ENCODE measurements at places on chromosomes 7 and 10.

GRCh38 chr10:122855745-122856144 is 10.1 kb upstream of the CUZD1 start:
- DNase-seq: no peak

DNA sequence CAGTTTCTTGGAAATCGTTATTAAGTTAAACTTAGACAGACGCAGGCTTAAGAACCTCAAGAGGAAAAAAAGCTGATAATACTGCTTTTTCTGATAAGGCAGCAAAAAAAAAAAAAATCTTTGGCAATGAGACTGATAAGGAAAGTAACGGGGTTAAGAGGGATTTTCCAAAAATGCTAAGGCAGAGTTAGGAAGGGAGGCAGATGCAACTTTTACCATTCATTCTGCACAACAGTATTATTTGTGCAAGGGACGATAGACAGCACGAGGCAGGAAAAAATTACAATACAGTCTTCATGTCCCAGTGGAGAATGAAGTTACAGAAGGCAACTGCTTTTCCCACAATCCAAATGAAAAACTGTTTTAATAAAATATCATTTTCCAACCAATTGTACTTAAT is 194.0 kb downstream of the DOCK4 start:
- DNase-seq: no peak

- no peak for DNase-seq
Measured at GRCh38 chr7:20219446-20220292, 2.5 kb upstream of the MACC1 start.

- no peak for DNase-seq
Measured at GRCh38 chr7:76283254-76284159, 19.0 kb upstream of the HSPB1 start.

GRCh38 chr10:43781480-43782361 is 133.0 kb upstream of the ZNF32 start:
- no peak for DNase-seq

DNA sequence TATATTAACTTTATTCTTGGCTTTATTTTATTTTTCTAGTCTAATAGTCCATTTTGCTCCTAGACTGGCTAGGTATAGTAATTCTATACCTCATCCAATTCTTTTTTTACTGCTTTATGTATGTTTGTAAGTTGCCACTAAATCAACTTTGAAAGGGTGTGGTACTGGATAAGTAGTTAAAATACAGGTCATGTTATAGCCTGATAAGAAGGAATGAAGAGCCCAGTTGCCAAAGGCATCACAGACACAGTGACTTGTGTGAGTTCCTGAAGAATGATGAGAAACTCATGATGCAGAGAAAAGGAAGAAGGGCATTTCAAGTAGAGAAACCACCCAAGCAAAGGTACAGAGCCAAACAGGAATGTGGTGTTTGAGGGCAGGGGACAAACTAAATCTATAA is 27.3 kb downstream of the NAPEPLD start:
- DNase-seq: no peak

GRCh38 chr7:36116347-36117202 is 36.5 kb upstream of the EEPD1 start:
- DNase-seq: no peak

DNA sequence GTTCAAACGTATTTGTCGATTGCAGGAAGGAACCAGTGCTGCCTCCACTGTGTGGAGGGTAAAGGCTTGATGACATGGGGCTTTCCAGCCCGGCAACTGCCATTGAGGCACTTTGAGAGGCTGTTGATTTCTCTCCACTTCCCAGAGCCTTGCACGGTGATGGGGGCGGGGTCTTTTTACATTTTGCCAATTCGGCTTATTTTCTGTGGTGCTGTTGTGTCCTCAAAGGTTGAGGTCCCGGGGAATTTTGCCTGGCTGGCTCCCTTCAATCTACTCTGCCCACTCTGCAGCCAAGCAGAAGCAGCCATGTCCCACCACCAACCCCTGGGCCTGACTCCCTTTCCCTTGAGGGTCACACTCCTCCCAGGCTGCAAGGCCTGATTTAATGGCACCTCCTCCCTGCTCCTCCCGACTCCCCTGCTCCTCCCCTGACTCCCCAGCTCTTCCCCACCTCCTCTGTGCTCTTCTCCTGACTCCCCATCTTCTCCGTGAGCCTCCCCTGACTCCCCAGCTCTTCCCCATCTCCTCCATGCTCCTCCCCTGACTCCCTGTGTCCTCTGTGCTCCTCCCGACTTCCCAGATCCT is 39.0 kb downstream of the OAT start:
- no peak for DNase-seq

DNA sequence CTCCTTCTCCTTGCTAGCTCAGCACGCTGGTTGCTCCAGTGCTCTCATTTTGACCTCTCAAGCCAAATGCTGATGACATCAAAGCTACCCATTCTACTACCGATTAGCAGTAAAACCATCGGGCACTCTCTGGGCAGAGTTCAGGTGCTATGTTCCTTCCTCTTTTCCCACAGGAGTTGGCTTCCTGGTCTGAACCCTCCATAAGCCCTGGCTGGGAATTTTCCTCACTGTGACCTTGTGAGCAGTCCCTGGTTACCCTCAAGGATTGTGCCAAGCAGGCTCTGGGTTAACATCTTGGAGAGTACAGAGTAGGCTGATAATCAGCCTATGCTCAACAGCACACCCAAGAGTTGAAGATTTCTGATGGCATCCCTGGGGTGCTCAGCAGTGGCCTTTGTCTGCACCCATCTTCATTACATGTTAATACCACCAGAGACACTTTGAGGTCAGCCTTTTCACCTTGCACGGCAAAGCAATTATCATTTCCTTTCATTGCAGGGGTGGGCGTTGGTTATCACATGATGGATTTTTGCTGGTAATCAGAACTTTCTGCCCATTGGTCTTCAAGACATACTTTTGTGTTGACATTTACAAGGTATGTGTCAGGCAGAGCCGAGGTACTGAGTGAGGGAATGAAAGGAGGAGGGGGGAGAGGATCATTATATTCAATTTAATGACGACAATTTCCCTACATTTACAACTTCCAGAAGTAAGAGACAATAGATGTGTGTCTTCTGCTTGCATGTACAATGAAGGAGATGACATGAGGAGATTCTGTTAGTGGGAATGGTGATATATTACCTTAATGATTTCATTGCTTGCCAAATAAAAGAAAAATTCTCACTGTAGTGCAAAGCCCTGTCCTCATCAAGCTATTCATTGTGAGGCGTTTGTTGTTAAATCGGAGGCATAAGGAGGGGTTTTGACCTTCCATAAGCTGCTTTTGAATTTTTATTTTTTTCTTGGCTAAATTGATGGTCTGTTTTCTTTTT is 452.0 kb downstream of the LRMDA start:
- DNase-seq: no peak

- no peak for DNase-seq
Measured at GRCh38 chr7:22723181-22723601, 3.8 kb upstream of the IL6 start.

GRCh38 chr7:28356619-28357018 is 55.7 kb upstream of the CREB5 start:
- DNase-seq: no peak

- DNase-seq: no peak
Measured at GRCh38 chr7:101245147-101245668, 327 bp upstream of the FIS1 start.

GRCh38 chr7:68529221-68529620 is 1069.1 kb upstream of the AUTS2 start:
- DNase-seq: no peak

DNA sequence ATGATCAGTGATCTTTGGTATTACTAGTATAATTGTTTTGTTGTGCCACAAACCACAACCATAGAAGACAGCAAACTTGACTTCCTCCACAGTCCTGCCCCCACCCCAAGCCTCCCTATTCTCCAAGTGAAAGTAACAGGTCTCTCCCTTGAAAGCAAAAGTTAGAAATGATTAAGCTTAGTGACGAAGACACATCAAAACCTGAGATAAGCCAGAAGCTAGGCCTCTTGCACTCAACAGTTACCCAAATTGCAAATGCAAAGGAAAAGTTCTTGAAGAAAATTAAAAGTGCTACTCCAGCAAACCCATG is 7.5 kb downstream of the SAR1A start:
- DNase-seq: no peak

GRCh38 chr10:14543046-14543903 is 212.6 kb upstream of the FRMD4A start:
- DNase-seq: no peak

All from amniotic stem cell (primary cell).